ENCODE measurements at places on chromosomes 7 and 10.

DNA sequence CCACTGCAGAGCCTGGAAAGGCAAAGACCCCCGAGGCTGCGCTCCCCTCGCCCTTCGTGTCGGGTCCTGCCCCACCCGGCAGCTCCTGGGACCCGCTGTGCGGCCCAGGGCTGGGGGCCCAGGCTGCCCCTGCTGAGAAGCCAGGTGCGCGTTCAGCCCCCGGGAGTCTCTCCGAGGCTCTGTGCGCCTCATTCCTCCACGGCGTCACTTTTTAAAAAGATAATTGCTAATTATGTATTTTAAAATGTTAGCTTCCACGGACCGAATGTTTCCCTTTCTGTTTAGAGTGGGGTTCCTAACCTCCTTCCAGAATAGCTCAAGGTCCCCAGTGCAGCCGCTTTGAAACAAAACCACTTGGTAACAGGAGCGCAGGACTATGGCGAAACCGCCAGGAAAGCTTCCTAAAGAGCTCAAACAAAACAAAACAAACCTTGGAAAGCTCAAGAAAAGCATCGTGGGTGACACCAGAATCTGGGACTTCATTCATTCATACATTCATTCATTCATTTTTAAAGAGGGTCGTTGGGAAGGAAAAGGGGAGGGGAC, 45.6 kb downstream of the PDIA4 start:
- no peak for DNase-seq

DNA sequence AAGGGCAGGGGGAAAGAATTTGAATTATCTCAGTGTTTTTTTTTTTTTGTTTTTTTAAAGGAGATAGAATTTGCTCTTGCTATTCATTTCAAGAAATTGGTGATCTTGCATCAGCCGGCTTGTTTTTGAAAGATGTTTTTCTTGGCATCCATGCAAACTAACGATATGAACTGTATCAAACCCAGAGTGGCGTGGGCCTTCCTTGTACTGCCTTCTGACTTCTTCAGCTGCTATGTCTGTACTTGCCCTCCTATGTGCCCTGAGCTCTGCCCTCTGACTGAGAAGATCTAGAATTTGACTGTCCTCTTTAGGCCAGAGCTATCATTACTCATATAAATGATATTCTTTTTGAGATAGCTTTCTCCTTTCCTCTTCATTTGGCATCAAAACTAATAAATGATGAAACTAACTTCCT, 183.1 kb downstream of the EXOC4 start:
- no peak for DNase-seq

DNA sequence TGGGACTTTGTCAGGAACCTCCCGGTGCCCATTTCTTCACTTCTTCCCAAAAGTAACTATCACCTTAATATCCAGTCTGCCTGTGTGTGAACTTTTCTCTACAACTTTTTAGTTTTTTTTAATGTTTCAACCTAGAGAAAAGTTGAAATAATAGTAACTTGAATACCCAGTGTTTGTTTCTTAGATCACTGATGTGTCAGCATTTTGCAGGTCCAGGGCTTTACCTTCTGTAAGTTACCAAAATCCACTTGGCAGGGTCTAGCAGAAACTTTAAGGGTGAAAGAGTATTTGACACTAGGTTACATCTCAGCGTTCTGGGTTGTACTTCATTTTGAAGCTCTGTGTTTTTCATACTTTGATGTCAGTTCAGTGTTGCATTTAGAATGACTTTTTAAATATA, 372.7 kb downstream of the ARL4A start:
- no peak for DNase-seq

DNA sequence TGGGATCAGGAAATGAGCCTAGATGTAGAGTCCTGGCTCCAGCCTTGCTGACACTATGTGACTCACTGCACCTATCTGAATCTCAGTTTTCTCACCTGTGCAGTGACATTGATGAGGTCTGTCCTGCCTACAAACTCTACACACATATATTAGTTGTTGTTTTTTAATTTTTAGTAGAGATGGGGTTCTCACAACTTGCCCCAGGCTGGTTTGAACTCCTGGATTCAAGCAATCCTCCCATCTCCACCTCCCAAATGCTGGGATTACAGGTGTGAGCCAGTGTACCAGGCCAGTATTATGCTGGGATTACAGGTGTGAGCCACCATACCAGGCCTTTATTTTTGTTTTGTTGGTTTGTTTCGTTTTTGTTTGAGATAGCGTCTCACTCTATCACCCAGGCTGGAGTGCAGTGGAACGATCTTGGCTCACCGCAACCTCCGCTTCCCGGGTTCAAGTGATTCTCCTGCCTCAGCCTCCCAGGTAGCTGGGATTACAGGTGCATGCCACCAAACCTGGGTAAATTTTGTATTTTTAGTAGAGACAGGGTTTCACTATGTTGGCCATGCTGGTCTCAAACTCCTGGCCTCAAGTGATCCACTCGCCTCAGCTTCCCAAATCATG, 11.8 kb upstream of the DDIT4 start:
- no peak for DNase-seq

GRCh38 chr7:13159003-13159402, 471.6 kb downstream of the ARL4A start:
- DNase-seq = no peak

- no peak for DNase-seq
Measured at GRCh38 chr10:36507715-36508114, 617.7 kb upstream of the ANKRD30A start.

DNA sequence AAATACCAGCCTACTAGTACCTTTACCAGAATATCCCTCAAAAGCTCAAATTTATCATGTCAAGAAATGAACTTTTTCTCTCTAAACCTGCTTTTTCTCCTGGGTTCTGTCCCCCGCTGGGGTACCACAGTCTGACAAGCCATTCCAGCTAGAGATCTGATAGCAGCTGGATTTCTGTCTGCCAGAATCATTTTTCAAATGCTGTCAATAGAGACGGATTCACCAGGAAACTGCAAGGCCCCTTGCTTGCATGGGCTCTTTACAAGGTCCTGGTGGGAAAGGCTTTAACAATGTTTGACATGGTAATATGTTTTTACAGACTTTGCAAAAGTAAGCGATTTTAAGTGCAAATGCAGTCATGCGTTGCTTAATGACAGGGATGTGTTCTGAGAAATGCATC, 4.9 kb upstream of the ANXA11 start:
- DNase-seq = no peak

- DNase-seq = no peak
Measured at GRCh38 chr10:62054408-62054807, 152.9 kb downstream of the ARID5B start.

DNA sequence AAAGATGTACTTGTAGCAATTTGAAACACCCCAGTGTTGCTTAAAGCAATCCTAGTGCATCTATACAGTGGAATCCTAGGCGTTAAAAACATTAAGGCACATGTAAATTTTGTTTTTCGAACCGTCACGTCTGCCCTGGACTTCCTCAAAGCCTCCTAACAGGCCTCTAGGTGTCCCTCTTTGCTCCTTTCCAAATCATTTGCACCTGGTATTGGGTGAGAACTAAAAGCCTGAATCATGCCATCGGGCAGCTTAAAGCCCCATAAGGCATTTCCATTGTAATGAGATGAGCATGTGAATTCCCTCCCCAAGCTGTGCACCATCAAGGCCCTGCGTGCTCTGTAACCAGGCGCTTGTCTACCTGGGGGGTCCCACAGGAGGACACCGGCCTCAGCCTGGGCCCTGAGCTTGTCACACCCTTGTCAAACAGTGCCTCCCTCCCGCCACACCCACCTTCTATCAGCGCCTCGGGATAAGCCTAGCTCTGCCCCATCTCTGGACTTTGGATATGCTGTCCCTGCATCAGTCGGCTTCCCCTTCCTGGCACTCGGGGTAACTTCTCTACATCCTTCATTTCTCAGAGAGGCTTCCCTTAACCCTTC, 89.2 kb downstream of the WDR11 start:
- DNase-seq = no peak

GRCh38 chr7:64187408-64187807, 19.6 kb upstream of the ZNF735 start:
- no peak for DNase-seq

GRCh38 chr7:29122081-29122480, 24.3 kb downstream of the CPVL start:
- no peak for DNase-seq

DNA sequence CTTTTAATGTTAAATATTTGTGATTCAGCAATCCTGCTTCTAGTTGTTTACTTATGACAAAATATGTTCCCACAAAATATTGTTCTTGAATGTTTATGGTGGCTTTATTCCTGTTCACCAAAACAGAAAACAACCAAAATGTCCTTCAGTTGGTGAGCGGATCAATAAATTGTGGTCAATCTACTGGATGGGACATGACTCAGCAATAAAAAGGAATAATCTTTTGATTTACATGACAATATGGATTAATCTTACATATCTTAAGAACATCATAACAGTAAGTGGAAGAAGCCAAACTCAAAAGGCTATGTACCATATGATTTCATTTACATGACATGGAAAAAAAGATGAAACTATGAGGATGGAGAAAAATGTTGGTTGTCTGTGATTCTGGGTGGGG, 691.3 kb upstream of the GHITM start:
- no peak for DNase-seq

DNA sequence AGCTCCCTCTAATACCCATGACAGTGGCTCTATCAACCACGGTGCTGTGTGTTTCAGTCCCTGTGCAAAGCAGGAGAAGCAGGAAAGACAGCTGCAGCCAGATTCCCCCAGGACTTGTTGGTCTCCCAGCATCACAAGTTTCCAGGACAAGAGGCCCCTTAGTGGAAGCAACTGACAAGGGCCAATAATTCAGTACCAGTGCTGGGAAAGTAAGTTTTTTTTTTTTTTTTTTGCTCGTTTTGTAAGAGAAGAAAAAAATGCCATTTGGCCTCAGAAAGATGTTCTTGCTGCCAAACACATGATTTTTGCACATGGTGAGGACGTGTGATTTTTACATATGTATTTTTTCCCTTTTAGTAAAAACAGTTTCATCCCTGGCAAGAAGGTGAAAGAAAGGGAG, 284.2 kb upstream of the ZMIZ1 start:
- no peak for DNase-seq

DNA sequence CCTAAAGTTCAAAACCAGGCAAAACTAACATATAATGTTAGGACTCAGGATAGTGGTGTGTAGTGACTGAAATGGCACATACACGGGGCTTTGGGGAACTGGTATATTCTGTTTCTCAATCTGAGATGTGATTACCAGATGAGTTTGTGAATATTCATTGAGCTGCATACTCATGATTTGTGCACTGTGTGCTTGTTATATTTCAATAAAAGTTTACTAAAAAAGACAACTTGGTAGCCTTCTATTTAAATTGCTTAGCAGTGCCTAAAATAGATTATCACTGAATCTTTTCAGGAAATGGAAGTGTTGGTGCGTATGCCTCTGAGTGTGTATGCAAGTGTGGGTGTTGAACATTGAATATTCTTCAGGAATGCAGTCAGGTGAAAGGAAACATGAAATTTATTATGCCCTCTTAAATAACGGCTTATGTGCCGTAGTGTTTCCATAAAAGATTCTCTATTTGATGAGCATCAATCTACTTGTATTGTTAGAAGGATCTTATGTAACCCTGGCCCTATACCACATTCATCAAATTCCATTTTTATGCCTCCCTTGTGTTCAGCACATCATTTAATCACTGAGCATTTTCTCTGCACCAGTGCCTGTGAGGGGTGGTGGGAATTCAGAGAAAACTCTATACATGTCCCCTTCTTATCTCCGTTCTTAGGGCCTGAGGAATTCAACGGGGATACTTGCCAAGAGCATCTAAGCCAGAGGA, 82.6 kb upstream of the AUTS2 start:
- DNase-seq = no peak

DNA sequence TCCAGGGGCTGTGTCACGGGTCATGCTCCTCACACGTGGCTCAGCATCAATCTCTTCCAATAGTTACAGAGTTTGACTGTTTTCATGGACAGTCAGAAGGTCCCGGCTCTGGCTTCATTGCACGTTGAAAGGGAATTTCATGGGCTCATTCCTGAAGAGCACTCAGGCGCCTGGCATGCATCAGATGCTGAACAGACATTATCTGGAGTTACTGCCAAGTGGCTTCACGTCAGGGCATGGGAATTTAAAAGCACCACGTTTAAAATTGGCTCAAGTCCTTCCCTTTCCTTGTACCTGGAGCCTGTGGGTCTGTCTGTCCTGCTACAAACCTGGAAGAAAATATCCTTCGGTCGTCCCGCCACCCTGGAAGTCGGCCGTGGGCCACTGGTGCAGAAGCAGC, 50.4 kb downstream of the CFAP46 start:
- DNase-seq = no peak

GRCh38 chr7:147915781-147916180, 674.8 kb upstream of the C7orf33 start:
- no peak for DNase-seq

DNA sequence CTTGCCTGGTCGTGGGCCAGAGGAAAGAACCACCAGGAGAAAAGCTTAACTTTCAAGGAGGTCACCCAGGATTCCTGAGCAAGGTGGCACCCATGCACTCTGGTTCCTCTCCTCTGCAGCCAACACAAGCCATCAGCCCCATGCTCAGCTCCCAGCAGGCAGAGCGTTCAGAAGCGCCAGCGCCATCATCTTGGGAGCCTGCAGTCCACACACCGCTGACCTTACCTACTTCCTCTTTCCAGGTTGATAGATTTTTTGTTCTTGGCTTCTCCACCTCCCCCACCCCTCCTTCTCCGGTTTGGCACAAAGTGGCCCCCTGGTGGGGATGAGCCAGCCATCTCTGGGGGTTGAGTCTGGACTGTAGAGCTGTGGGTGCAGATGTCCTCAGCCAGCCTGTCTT, 1.7 kb upstream of the WDR86 start:
- DNase-seq = no peak

DNA sequence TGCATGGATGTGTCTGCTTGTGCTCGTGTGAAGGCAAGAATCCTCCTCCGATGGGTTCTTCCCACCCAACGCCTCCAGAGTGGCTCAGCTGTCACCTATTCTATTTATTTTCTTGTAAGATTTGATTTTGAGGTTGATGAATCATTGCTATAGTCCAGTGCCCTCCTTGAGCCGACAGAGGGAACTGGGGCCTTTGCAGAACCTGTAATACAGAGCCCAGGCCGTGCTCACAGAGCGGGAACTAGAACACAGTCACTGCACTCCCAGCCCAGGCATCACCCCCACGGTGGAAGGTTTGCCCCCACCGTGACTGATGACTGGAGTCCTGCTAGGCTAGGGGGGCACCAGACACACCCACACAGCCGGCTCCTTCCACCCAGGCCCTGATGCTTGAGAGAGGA, 2.0 kb downstream of the RARRES2 start:
- DNase-seq = no peak
